Heart left ventricle (tissue), 16 donors: ENCODE measurements at places on chromosomes 4 and X. TPM values are rescaled to one million over a fixed set of nuclear protein-coding genes. Genes with fewer than 3 reads are reported as not detected.
A peak's percentile ranks its signal among the peaks of the same experiment; 100 is the strongest.

Gene FGA
- not detected for total RNA-seq

DNA sequence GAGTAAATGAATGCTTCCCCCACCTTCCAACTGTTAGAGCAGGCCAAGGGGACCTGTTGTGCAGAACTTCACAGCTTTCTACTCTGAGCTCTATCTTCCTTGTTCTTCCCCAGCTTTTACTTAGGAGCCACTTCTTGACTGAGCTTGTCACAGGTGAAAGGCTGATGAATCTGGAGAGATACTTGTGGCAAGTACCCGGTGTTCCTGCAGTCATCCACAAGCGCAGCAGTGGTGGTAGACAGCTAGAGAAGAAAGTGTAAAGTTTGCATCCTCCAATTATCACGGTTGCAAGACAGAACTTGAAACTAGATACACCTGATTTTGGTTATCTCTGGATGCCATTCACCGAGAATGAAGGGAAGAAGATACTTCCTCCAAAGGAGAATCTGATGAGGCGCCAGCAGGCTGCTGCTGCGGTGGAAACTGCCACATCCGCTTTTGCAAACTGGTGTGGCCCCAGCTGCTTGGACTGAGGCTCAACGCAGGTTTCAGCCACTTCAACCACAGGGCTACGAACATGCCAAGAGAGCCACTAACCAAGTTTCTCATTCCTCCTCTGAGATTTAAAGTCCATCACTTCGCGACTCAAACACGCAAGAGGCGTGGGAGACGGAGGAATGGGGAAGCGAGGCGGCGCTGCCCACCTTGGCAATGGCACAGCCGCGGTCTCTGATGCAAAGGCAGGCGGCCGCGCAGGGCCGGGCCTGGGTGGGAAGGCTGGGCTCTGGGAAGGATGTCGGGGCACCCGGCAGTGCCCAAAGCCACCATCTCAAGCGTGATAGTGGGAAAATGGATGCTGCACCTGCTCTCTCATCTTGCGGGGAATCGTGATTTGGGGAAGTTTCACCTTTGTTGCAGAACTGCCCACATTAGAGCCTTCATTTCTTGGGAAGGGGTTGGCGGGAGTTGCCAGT, 1.3 kb upstream of the FHIP1A start:
- H3K4me1 ChIP-seq = peaks cover 28% of the 10 kb centered on the region
- DNase-seq = no peak
- peak overlapping the region; percentile 75 for H3K4me3 ChIP-seq
- no peak overlapping the region for H3K27ac ChIP-seq
- no peaks in the 10 kb centered on the region for H3K36me3 ChIP-seq

- no peaks in the 10 kb centered on the region for H3K4me1 ChIP-seq
- no peak for DNase-seq
- H3K4me3 ChIP-seq = no peak overlapping the region
- H3K27ac ChIP-seq = no peak overlapping the region
- H3K36me3 ChIP-seq = no peaks in the 10 kb centered on the region
Observed at GRCh38 chr4:155434904-155435303, 58.1 kb upstream of the MAP9 start.

- DNase-seq = no peak
- H3K4me3 ChIP-seq = no peak overlapping the region
- no peaks in the 10 kb centered on the region for H3K4me1 ChIP-seq
- no peaks in the 10 kb centered on the region for H3K27me3 ChIP-seq
- H3K27ac ChIP-seq = no peak overlapping the region
Observed at GRCh38 chr4:187387739-187388138, 607.8 kb upstream of the ZFP42 start.

DNA sequence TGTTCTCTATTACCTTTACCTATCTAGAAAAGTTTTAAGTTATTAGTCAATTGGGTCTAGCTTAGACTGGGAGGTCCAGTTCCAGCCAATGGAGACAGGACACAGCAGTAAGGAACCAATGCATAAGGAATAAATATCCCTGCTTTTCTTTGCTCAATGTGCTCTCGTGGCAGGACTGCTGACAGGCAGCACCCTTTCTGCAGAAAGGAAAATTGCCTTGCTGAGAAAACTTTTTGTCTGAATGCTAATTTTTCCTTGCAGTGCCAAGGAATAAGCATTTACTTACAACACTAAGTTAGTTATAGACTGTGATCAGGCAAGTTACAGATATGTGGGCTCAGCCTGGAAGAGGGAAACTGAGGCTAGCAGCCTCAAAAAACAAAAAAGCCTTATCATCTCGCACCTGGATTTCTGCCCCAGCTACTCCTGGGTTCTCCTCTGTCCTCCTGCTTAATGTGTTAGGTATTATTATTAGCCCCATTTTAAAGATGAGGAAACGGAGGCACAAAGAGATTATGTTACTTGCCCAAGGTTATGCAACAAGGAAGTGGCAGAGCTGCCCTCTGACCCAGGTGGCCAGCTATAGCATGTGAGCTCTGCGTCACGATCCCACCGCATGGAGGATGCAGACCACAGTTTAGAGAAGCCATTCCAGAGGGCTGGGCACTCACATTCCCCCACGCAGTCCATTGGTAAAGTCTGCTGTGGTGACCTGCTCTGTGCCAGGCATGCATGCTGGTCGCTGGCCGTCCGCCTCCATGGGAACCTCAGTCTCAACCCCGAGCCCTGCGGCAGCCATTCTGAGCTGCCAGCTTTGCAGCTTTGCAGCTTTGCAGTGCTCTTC, 40.5 kb upstream of the C4orf50 start:
- no peak for DNase-seq
- no peak overlapping the region for H3K4me3 ChIP-seq
- no peaks in the 10 kb centered on the region for H3K4me1 ChIP-seq
- no peaks in the 10 kb centered on the region for H3K36me3 ChIP-seq

Gene LRIT3
- not detected for total RNA-seq

Gene USP17L27
- total RNA-seq = not detected

- no peaks in the 10 kb centered on the region for H3K27me3 ChIP-seq
- DNase-seq = no peak
- H3K4me1 ChIP-seq = no peaks in the 10 kb centered on the region
- H3K4me3 ChIP-seq = no peak overlapping the region
- no peaks in the 10 kb centered on the region for H3K36me3 ChIP-seq
Observed at GRCh38 chr4:149912000-149912399, 96.4 kb upstream of the IQCM start.

Gene MAOA
- 134 TPM for total RNA-seq

GRCh38 chr4:26687728-26688127, 103.8 kb downstream of the TBC1D19 start:
- no peaks in the 10 kb centered on the region for H3K36me3 ChIP-seq
- DNase-seq = no peak
- H3K4me3 ChIP-seq = no peak overlapping the region
- H3K27me3 ChIP-seq = no peaks in the 10 kb centered on the region

DNA sequence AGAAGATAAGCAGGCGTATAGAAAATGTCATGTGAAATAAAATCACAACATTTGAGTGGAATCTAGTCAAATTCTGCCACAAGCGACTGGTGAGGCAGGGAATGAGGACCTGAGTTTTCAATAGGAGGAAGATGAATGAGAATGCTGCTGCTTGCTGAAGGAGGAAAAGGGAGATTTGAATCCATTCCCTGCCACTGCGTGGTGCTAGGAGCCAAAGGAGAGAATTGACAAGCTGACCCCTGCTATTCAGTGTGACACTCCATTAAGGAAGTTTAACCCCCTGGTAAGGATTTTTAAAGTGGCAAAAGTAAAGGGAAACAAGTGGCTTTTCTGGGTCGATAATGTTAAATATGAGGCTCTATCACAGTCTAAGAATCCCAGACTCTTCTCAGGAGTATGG, 314.0 kb downstream of the NAF1 start:
- no peak overlapping the region for H3K27ac ChIP-seq
- H3K4me1 ChIP-seq = no peaks in the 10 kb centered on the region
- H3K36me3 ChIP-seq = no peaks in the 10 kb centered on the region
- DNase-seq = no peak

DNA sequence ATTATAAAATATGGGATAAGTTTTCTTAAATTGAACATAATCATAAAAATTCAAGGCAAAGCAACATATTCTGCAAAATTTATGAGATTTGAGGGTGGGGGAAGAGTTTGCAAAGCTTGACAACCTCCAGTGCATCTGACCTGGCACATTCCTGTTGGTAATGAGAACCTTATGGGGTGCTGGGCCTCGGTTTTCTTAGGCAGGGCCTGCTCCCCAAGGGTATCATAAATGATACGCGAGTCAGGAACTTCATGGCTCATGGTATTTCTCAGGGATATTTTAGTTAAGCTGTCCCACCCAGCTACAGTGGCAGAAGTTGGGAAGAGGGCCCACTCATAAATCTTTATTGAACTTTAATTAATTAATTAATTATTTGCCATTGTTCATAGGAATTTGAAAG, 13.2 kb downstream of the AFF2 start:
- H3K36me3 ChIP-seq = no peaks in the 10 kb centered on the region
- H3K27ac ChIP-seq = no peak overlapping the region
- no peaks in the 10 kb centered on the region for H3K27me3 ChIP-seq
- no peaks in the 10 kb centered on the region for H3K4me1 ChIP-seq

GRCh38 chrX:72366178-72366577, 60.5 kb upstream of the CITED1 start:
- no peaks in the 10 kb centered on the region for H3K4me1 ChIP-seq
- H3K27ac ChIP-seq = no peak overlapping the region
- no peak for DNase-seq
- H3K4me3 ChIP-seq = no peak overlapping the region
- H3K36me3 ChIP-seq = no peaks in the 10 kb centered on the region

- H3K27ac ChIP-seq = no peak overlapping the region
- H3K36me3 ChIP-seq = no peaks in the 10 kb centered on the region
- H3K4me3 ChIP-seq = no peak overlapping the region
- H3K4me1 ChIP-seq = peaks cover 6% of the 10 kb centered on the region
Observed at GRCh38 chr4:7524064-7524682, 89.4 kb upstream of the PSAPL1 start.

Gene PF4V1
- total RNA-seq = not detected

GRCh38 chrX:81257817-81258216, 55.9 kb downstream of the SH3BGRL start:
- no peaks in the 10 kb centered on the region for H3K4me1 ChIP-seq
- no peaks in the 10 kb centered on the region for H3K36me3 ChIP-seq
- H3K27ac ChIP-seq = no peak overlapping the region
- H3K27me3 ChIP-seq = no peaks in the 10 kb centered on the region
- H3K4me3 ChIP-seq = no peak overlapping the region
- DNase-seq = no peak

DNA sequence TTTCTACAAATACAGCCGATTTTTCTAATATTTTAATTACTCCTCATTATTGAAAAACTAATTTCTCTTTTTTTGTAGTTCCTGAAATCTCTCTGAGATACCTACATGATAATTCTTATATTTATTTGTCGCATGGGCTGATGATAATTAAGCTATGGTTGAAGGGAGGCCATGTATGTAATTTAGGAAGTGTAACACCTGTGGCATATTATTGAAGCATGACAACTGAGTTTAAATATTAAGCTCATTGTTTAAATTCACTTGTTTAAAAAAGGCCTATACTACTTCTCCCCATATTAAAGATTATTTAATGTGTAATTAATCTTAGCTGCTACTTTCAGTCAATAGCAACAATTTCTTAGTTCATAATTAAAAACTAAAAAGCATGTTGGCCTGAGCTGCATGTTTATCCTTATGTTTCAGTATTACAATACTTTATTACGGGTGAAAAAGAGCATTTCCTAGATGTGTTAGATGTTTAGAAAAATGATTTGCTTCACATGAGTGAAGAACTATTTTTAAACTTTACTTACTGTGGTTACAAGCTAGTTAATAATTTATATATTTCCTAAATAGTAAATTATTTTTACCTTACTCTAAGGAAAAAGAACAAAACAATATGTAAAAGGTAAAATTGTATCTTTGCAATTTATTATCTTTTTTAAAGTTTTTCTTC, 122.4 kb downstream of the RAP1GDS1 start:
- no peaks in the 10 kb centered on the region for H3K36me3 ChIP-seq
- no peaks in the 10 kb centered on the region for H3K27me3 ChIP-seq
- no peaks in the 10 kb centered on the region for H3K4me1 ChIP-seq
- DNase-seq = no peak

GRCh38 chr4:47974566-47974965, 41.9 kb downstream of the CNGA1 start:
- H3K4me1 ChIP-seq = no peaks in the 10 kb centered on the region
- H3K27ac ChIP-seq = no peak overlapping the region
- no peak for DNase-seq
- H3K36me3 ChIP-seq = no peaks in the 10 kb centered on the region
- H3K27me3 ChIP-seq = no peaks in the 10 kb centered on the region

GRCh38 chr4:165345666-165346417, 18.4 kb downstream of the MSMO1 start:
- H3K4me3 ChIP-seq = no peak overlapping the region
- no peak for DNase-seq
- no peaks in the 10 kb centered on the region for H3K27me3 ChIP-seq
- no peaks in the 10 kb centered on the region for H3K4me1 ChIP-seq
- H3K36me3 ChIP-seq = peaks cover 24% of the 10 kb centered on the region

DNA sequence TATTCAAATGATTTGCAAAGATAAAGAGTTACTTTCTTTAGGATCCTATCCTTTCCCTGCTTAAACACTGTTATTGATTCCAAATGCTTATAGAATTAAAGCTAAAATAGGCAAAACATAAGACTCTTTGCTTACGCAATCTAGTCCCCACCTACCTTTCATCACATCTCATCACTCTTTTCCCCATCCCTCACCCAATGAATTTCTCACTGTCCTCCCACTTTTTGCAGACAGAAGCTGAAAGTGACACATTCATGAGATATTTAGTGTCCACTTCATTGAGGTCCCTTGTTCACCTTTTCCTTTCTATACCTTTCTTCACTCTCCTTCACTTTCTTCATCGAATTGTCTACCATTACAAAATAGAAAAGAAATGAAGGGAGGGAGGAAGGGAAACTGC, 424 bp downstream of the SATL1 start:
- H3K4me1 ChIP-seq = no peaks in the 10 kb centered on the region
- no peak for DNase-seq
- no peaks in the 10 kb centered on the region for H3K27me3 ChIP-seq
- no peak overlapping the region for H3K27ac ChIP-seq

- no peaks in the 10 kb centered on the region for H3K27me3 ChIP-seq
- H3K36me3 ChIP-seq = no peaks in the 10 kb centered on the region
- peak overlapping the region; percentile 70 for H3K4me3 ChIP-seq
- no peaks in the 10 kb centered on the region for H3K4me1 ChIP-seq
- H3K27ac ChIP-seq = peak overlapping the region; percentile 89
- DNase-seq = no peak
Observed at GRCh38 chrX:49878128-49878833, 1.0 kb upstream of the USP27X start.

Gene NMU
- total RNA-seq = not detected

Gene UCHL1
- 81.8 TPM for total RNA-seq

Gene ARL13A
- not detected for total RNA-seq
